ENCODE measurements at places on chromosomes 13 and 19.

- DNase-seq, result no peak
These were observed 51.8 kb downstream of the F2RL3 start for GRCh38 chr19:16940626-16941025.

DNA sequence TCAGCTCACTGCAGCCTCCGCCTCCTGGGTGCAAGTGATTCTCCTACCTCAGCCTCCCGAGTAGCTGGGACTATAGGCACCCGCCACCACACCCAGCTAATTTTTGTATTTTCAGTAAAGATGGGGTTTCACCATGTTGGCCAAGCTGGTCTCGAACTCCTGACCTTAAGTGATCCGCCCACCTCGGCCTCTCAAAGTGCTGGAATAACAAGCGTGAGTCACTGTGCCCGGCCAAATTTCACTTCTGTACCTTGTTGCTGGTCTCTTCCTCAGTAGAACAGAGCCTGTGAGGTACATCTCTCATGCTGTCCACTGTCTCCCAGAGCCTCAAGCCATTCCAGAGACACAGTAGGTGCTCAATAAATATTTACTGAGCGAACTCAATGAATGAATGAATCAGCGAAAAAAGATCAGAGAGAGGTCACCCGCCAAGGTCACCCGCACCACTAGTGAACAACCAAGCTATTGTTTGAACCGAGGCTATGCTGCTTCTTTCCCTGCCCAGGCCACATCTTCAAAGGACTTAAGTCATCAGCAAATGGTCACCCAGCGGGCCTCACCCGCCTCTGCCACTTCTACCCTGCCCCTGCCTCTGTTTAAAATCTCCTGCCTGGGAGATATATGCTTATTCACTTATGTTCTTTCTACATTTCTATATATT is 9.3 kb downstream of the TMEM143 start:
- DNase-seq, result no peak

- DNase-seq, result no peak
These were observed 5.0 kb downstream of the MVB12A start for GRCh38 chr19:17424743-17425365.

DNA sequence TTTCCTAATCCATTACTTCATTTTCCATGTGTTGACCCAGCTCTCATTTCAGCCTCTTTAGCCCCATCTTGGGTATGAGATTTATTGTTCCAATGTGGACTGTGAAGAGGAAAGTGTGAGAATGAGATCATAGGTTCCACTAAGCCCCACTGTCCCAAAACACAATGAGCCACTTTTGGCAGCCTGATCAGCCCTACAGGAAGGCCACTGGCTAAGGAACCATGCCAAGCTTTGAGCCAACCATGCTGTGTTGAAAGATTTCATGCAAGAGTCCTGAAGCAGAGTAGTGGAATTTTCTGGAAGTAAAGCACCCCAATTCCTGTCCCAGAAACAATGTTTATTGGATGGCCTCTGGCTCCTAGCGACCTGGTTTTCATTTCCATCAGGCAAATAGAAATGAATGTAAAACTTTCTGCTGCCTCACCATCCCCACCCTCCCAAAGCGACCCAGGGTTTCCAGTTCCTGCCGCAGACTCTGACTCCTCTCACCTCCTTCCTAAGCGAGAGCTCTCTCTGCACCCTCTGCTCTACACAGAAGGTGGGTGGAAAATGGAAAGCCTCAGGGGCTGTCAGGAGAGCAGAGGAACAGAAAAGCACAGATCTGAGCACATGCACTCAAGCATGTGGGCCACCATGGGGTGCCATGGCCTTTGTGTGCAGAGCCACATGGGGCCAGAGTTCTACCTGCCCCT is 73.1 kb downstream of the KCTD12 start:
- no peak for DNase-seq

- peak; percentile 61 for DNase-seq
These were observed 17.6 kb downstream of the TJP3 start for GRCh38 chr19:3725640-3726310.

- DNase-seq, result no peak
These were observed 3.7 kb upstream of the TCF3 start for GRCh38 chr19:1655987-1656608.

- DNase-seq, result no peak
These were observed 759 bp downstream of the PPP1R15A start for GRCh38 chr19:48872884-48873475.

All from right renal pelvis (tissue), 4 donors.